COR-L47 (cell line): ENCODE measurements at places on chromosomes 5 and 9.

DNA sequence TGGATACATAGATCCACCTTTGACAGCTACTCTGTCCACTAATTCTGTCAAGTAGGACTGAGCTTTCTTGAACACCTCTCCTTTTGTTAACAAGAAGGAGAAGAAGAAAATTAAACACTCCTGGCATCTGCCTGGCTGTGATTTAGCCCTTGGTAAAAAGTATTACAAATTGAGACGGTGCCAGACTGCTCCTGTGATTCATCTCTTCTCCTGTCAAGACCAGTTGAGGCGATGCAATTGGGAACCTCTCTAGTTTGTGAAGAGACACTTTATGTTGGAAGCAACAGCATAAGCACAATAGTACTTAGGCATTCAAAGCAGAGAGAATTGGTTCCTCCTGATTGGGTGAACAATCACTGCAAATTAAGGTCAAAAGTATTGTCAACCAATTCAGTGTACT is 72.7 kb downstream of the GHR start:
- DNase-seq = no peak

- DNase-seq = no peak
Measured at GRCh38 chr5:121628783-121629182, 222.9 kb upstream of the FTMT start.

DNA sequence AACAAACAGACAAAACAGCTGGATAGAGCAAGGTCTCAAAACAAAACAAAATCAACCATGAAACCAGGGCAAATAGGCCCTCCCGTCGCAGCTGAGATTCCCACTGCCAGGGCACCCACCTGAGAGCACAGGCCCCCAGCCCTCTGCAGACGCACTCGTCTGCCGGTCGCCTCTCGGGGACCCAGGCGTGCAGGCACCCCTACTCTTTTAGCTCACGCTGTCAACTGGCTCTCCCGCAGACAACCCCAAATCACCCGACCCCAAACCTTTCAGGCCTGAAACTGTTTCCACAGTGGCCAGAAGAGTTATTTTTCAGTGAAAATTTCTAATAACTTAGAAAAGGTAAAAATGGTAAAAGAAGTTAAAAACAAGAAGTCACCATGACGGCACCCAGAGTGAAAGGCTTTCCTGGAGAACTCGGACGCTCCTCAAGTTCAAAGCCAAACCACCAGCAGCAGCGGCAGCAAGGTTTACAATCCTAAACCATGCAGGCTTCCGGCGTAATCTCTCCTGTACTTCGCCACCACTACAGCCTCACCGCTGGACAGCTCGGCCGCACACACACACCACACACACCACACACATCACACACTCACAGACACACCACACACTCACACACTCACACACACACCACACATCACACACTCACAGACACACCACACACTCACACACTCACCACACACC is 1.9 kb upstream of the UBE2QL1 start:
- DNase-seq = no peak

GRCh38 chr5:40960037-40960436 is 50.7 kb downstream of the C7 start:
- DNase-seq = no peak

DNA sequence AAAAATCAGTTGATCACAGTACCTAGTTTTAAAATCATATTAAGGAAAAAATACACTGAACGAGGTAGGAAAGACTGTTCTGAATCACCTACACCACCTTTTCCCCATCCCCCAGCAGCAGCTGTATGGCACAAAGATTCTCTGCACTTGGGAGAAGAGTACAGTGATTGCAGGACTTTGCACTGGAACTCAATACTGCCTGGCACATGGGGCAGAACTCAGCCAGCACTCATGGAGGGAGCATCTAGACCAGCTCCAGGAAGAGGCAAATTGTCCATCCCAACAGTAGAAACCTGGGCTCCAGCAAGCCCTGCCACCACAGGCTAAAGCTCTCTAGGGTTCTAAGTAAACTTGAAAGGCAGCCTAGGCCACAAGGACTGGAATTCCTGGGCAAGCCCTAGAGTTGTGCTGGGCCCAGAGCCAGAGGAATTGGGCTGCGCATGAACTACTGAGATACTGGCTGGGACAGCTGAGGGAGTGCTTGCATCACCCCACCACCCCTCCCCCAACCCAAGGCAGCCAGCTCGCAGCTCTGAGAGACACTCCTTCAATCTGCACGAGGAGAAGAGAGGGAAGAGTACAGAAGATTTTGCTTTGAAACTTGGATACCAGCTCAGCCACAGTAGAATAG is 654.4 kb upstream of the CDH6 start:
- DNase-seq = no peak
